ENCODE measurements at places on chromosomes 16 and 17.

DNA sequence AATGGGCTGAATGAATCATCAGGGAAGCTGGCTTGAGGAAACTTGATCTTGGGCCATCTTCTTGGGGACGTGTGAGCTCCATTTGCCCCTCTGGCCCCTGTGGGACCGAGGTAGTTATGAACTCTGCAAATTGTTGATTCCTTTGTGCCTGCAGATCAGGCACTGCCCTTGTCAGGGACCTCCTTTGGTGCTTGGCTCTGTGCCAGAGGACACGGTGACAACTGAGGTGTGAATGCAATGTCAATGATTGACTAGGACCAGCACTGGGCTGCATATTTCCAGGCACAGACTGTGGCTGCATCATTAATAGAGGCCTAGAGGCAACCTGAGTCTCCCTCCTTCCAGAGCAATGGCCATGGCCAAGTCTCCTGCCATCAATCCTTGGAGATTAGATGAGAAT is 23.8 kb downstream of the PDILT start:
- no peak for DNase-seq

DNA sequence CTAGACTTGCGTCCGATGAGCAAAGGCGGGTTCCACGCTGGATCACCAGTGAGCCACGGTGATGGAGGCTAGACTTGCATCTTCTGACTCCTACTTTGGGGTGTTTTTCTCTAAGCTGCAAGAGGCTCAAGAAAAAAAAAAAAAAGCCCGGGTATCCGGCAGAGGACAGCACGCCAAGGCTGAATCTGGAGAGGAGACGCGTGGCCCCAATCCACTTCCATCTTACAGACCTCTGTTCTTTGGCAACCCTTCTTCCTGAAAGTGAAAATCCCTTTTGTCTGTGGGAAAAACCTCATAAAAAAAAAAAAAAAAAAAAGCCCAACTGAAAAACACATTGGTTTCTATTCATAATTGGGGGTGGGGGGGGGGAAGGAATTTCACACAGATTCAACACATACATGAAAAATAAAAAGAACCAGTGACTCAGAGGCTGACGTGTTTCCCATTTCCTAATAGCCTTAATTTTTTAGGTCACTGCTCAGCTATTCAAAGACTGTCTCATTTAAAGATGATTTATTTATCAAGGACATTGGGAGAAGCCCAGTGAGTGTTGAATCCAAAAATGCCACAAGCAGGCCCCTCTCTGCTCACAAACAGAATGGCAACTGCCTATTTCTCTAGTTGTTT is 258.3 kb downstream of the FOXL1 start:
- DNase-seq: no peak

GRCh38 chr16:10250137-10250828 is 68.1 kb upstream of the GRIN2A start:
- DNase-seq: no peak

DNA sequence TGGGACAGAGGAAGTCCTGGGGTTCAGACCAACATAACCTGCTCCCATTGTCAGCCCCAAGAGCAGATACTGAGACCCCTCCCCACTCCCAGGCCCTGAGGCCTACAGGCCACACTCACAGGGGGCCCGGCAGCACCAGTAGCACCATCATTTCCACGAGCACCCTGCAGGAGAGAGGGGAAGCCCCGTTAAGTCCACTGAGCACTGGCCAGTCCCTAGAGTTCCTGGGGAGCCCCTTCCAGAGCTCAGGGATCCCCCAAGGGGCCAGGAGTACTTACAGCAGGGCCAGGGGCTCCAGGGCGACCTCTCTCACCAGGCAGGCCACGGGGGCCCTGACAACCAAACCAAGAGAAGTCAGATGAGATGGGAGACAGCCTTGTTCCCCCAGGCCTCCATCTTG is 5.4 kb downstream of the COL1A1 start:
- DNase-seq: no peak

DNA sequence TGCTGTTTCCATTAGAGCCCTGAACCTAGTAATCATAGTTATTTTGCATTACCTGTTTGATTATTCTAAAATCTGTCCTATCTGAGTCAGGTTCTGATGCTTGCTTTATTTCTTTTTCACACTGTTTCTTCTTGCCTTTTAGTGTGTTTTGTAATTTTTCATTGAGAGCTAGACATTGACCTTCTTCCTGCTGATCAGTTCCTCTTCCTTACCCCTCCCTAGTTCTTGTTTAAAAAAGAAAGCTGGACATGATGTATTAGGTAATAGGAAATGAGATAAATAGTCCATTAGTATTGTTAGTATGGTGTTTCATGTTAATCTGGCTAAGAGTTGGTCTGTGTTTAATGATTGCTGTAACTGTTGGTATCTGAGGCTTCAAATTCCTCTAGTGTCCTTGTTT is 13.4 kb downstream of the WWP2 start:
- no peak for DNase-seq

Measured in midbrain (tissue), 1 donor.